Muscle of back (tissue), 13 donors: ENCODE measurements at places on chromosomes 4 and X. TPM values are rescaled to one million over a fixed set of nuclear protein-coding genes. Genes with fewer than 3 reads are reported as not detected.

Gene AMTN
- not detected for polyA plus RNA-seq

Gene TSPYL2
- 12.6 TPM for polyA plus RNA-seq

Gene DNAAF6
- not detected for polyA plus RNA-seq

Gene CHRDL1
- 7.5 TPM for polyA plus RNA-seq

Gene RIBC1
- polyA plus RNA-seq = 0.95 TPM

Gene WAS
- 4.1 TPM for polyA plus RNA-seq
